ENCODE measurements at places on chromosomes 12 and 14.

DNA sequence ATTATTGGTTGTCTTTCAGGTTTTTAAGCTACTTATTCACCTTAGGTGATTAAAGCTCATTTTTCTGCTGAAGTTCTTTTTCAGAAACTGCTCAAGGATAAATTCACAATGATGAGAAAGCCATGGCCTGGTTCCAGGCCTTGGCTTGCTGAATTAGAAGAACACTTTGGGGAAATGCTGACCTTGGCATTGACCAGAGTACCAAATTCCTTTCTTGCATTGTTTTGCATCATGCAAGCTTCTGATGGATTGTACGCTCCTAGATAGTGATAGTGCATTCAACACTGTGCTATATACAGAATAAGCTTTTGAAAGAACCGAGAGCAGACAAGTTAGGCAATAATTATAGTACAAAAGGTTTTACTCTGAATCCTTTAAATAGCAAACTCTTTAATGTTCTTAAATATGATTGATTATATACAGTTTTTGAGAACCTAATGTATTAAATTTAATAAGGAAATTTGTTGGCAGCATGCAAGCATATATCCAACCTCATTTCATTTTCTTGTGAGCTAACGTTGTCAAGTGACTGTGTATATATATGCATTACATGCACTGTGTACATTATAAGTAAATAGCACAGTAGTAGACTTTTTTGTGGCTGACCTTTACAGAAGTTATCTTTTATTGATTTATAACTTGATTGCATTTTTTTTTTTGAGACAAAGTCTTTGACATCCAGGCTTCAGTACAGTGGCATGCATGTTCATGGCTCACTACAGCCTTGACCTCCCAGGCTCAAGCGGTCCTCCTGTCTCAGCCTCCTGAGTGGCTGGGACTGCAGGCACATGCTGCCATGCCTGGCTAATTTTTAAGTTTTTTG lies 99.2 kb downstream of the DIP2B start:
- DNase-seq: peak; percentile 63

DNA sequence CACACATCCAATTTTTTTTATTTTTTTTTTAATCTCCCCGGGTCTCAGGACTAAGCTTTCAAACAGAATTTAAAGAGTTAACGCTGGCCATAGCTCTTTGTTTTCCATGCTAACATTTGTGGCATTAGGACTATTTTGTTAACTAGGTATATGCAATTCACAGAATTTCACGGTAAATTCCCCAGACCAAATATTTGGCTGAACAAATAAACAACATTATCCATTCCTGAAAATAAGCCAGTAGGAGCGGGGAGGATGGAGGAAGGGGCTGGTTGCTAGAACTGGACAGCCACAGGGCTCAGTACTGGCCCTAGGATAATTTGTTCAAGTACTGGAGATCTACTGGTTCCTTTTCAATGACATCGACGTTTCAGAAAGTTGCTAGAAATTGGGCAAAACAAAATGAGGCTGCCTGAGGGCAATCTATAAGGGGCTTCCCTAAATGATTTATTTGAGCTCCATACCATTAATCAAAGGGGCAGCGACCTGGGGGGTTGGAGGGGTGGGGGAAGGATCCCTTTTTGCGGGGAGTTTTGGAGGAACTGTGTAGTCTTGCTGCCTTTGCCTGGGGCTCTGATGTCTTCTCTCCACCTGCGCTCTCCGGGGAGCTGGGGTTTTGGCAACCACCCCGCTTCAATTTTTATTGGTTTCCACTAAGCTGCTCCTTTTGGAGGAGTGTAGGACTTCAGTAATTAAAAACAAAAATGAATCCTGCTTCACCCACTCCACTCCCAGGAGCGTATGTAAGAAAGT lies 9.0 kb downstream of the BMP4 start:
- peak; percentile 38 for DNase-seq

- peak; percentile 12 for DNase-seq
Observed at GRCh38 chr12:7090222-7090998, 1.8 kb downstream of the C1R start.

GRCh38 chr12:108304633-108305032 lies 34.5 kb downstream of the CMKLR1 start:
- DNase-seq: no peak

DNA sequence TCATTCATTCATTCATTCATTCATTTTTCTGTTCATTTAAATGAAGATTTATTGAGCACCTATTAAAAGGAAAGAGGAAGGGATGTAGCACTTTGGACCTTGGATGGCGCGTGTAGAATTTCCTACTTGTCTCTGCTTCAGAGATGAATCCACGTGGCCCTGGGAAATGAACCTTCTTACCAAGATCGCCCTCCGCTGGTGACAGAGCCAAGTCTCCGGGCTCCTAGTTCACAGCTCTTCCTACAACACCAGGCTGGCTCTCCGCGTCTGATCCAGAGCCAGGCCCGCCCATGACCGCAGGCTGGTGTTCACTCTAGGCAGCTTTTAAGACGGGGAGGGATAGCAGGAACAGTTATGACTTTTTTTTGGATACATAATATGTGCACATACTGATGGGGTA lies 70.9 kb upstream of the PIWIL1 start:
- no peak for DNase-seq

DNA sequence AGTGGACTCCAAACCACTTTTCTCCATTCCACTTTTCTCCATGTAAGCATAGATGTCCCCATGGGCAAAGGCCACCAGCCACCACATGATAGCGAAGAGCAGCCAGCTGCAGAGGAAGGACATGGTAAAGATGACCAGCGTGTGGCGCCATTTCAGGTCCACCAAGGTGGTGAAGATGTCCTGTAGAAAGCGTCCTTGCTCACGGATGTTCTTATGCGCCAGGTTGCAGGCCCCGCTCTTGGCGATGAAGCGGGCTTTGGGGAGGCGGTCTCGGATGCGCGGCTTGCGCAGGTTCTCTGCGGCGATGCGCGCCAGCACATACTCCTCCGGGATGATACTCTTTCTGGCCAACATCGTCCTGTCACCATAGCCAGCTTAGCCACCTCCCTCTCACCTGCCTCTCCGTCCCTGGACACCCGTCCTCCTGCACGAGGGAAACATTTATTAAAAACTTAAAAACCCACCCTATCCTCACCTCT lies 1.2 kb downstream of the KCNJ8 start:
- DNase-seq: no peak

- no peak for DNase-seq
Observed at GRCh38 chr14:100750762-100751699, 24.3 kb downstream of the DLK1 start.

- DNase-seq: no peak
Observed at GRCh38 chr12:25708661-25709060, 155.6 kb upstream of the LMNTD1 start.

- DNase-seq: no peak
Observed at GRCh38 chr14:103549361-103550311, 12.8 kb downstream of the BAG5 start.

- DNase-seq: no peak
Observed at GRCh38 chr12:21165048-21165447, 34.1 kb downstream of the SLCO1B1 start.

- no peak for DNase-seq
Observed at GRCh38 chr14:77355811-77356210, 21.1 kb downstream of the TMED8 start.

- DNase-seq: no peak
Observed at GRCh38 chr12:67137256-67137655, 131.9 kb upstream of the CAND1 start.

GRCh38 chr12:2739832-2740641 lies 54.7 kb upstream of the FKBP4 start:
- peak; percentile 46 for DNase-seq

- DNase-seq: peak; percentile 65
Observed at GRCh38 chr14:22837114-22837749, 847 bp downstream of the MMP14 start.

DNA sequence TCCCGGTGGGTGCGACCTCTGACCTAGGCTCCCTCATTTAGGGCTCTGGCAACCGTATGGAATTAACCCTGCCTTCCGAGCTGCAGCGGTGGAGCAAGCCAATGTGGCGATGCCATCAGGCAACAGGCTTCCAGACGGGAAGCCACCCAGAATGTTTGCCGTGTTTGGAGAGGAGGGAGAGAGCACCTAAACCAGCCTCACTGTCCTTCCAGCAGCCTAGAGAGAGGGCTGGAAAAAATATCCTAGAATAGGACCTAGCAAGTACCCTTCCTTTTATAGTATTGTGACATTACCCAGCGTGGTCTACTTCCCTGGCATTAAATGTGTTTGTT lies 287 bp upstream of the SLC2A13 start:
- no peak for DNase-seq

- no peak for DNase-seq
Observed at GRCh38 chr14:33793398-33794110, 157.3 kb downstream of the EGLN3 start.

GRCh38 chr12:52126050-52126604 lies 46.6 kb downstream of the SMIM41 start:
- no peak for DNase-seq

- DNase-seq: peak; percentile 43
Observed at GRCh38 chr12:104282109-104282508, 21.4 kb upstream of the EID3 start.

DNA sequence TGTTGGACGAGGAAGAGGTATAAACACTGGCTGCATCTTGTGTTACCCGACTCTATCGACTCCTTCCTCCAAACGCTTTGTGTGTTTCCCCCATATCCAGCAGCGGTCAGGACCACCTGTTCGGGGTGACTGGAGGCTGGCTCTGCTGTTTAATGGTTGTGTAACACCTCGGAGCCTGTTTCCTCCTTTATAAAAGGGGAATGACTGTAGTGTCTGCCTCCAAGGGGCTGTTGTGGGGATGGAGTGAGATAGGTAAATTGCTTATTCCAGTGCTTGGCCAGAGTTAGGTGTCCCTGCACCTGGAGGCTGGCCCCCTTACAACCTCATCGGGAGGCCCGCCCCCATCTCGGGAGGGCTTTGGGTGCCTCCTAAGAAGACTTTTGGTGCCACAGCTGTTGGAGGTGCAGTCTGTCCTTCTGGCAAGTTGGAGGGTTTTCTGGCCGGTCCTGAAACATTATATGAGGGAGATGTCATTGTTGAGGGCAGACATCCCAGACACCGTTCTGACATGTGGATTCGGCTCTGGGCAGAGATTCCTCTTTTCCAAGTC lies 1.1 kb downstream of the MLXIP start:
- DNase-seq: peak; percentile 41

DNA sequence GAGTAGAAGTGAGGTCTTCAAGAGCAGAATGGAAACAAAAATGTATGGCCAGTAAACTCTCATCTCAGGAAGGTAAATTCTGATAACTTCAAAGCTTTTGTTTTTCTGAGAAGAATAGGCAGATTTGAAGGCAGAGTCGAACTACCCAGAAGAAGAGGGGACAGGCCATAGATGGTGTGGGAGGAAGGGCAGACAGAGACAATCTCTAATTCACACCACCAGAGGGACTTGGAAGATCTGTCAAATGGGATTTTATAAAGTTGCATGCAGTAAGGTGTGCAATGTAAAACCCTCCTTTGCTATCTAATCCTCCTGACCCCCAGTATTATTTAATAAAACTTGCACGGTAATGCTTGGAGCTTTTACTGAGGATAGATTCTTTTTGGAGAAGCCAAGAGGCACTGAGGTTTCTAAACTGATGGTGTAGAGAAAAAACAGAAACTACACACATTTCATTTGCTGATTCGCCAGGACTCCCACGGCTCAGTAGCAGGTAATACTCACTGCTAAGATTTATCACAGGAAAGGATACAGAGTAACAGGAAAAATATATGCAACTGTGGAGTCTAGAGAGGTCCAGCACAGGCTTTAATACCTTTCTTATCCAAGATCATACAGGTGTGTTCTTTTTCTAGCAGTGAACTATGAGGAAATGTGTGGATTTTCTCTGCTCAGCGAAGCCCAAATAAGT lies 18.3 kb downstream of the SLC38A2 start:
- no peak for DNase-seq

GRCh38 chr12:45377815-45378214 lies 161.9 kb downstream of the ANO6 start:
- DNase-seq: no peak

DNA sequence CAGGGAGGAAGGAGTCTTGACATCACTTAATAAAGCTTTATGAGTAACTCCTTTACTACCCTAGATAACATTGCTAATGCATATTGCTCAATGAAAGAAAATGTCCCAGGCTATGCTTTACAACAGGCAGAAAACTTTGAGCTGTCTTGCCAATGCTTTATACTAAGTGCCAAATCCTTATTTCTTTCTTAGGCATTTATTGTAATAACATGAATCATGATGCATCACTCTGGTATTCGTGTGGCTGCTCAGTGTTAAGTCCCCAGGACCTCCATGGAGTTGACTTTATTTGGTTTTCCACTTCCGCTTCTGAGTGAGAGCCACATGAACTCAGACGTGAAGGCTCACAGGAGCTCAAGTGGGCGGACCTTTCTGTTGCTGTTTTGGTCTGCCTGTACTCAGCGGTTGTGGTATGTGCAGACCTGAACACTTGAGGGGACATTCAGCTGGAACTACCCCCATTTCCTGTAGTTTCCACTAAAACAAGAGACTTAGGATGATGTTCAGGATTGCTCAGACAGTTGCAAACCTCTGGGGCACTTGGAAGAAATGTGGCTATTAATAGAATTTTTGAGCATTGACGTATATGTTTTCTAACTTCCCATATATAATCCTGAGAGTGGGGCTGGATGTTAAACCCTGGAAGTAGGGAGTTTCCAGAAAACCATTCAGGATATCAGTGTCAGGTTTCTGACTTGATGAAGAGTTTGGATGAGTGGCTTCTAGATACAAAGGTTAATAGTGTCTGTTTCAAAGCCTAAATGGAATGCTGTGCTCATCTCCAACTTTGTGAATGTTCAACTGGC lies 258.6 kb downstream of the MSRB3 start:
- peak; percentile 100 for DNase-seq

DNA sequence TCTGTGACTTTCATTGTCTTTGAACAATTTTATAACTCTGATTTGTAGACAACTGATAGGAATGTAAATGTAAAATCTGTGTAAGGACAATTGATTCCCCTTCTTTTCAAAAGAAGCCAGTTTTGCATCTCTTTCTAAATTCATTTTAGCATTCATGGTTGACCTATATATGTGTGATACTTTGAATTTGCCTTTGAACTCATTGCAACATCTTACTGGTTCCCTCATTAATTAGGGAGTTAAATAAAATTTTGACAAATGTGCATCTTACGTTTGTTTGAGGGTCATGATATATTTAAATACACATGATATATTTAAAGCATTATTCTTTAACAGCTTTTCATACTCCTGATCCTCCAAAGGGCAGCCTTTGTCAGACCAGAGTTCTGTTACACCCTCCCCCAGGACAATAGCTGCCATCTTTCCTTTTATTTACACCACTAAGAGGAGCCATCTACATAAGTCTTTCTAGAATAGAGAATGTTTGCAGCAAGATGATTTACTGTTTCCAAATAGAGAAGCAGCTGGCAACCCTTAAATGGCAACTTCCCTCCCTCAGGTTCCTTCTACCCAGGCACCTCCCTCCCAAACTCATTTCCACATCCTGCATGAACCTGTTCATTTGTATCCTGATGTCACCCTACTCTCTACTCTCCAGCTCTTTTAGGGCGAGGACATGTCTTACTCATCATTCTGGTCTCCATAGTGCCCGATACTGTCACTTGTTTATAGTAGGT lies 40.2 kb upstream of the APPL2 start:
- DNase-seq: no peak

DNA sequence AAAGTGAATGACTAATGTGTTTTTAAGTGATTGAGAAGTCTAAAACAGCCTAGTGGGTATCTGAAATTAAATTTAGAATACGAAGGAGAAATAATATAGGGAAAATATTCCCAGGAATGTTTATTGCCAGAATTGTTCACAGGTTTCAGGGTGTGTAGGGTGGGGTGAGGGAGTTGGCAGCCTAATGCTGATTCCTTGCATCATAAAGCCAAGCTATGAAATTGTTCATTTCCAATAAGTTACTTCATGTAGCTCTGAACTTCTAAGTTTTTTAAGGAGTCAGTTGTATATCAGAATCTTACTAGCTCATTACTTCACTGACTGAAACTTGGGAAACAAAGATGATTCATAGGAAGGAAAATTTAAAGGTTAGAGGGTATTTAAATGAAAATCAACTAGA lies 56.4 kb downstream of the RAB35 start:
- peak; percentile 47 for DNase-seq
